Smooth muscle cell of the pulmonary artery (primary cell): ENCODE measurements at places on chromosomes 7 and 10. TPM values are rescaled to one million over a fixed set of nuclear protein-coding genes. Genes with fewer than 3 reads are reported as not detected.

The WDR86 gene
- 0.26 TPM in 2 replicates for total RNA-seq

The DKK1 gene
- total RNA-seq: 134 and 633 TPM in 2 replicates

The SPDYE8 gene
- total RNA-seq: not detected in 2 replicates

The ZNF138 gene
- total RNA-seq: 2.2 and 2.3 TPM in 2 replicates

The NYAP1 gene
- total RNA-seq: 1.4 and 2.3 TPM in 2 replicates

The C7orf33 gene
- not detected in 2 replicates for total RNA-seq

The GNG11 gene
- 8.5 and 28.0 TPM in 2 replicates for total RNA-seq

The TBX20 gene
- 0.99 and 4.3 TPM in 2 replicates for total RNA-seq
